ENCODE measurements at places on chromosomes 2 and 18.

DNA sequence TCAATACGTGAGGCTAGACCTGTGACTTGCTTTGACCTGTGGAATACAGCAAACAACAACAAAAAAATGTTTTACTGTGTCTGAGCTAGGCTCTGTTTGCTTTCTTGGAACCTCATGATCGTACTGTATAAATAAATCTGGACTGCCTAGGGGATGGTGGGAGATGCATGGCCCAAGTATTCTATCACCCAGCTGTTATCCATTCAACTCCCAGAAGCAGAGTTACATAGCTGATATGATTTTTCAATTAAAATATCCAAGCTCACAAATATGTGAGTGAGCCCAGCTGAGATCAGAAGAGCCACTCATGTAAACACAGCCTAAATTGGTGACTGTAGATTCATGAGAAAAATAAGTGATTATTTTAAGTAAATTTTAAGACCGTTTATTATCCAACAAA lies 154.1 kb upstream of the THUMPD2 start:
- no peak for DNase-seq

DNA sequence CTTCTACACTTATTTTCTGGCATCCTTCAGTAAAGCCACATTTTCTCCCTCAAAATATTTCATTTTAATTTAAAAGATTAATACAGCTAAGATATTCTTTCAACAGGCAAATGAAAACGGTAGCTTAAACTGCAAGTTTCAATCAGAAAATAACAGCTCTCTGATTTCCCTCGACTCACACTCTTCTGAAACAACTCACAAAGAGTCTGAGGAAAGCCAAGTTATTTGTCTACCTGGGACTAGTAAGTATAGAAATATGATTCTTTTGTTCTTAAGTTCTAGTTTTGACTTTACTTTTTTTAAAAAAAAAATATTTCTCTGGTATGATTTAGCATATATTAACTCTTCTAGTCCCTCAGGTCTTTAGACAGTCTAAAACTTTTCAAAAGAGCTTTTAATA lies 27.2 kb downstream of the CEP192 start:
- DNase-seq, result no peak

GRCh38 chr2:207660994-207661393 lies 35.8 kb upstream of the METTL21A start:
- no peak for DNase-seq

DNA sequence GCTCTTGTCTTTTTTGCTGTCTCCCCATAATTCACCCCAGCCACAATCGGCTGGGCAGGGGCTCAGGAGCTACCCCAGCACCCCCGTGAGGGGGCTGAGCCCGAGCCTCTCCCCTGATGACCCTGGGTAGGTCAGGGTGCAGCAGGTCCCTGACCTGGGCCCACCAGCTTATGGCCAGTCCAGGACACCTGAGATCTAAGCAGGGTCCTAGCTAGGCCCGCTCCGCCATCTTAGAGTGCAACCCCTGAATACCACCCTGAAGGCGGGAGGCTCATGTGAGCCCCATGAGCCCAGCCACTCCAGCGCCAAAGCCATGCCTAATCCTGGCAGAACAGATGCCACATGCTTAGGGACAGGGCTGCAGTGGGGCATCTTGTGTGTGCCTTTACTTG lies 16.2 kb downstream of the STK25 start:
- DNase-seq, result no peak

- DNase-seq, result no peak
Measured at GRCh38 chr18:45478889-45479288, 136.4 kb upstream of the SLC14A2 start.

DNA sequence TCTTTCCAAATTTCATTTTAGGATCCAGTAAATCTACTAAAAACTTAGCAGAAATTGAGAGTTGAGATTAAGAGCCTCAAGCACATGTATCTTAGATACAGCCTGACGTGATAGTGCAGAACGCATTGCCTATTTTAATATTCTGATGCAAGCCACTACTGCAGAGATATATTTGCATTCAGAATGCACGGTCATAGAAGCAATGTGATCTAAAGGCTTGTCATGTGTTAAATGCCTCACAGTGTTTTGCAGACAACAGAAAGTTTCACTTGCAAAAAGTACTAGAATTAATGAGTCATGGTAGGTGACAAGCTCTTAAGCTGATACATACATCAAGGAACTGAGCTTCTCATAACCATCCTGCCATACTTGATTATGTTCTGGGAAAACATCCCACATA lies 886.7 kb upstream of the CHAC2 start:
- DNase-seq, result no peak

GRCh38 chr2:191206613-191207471 lies 38.4 kb upstream of the MYO1B start:
- DNase-seq, result no peak

- no peak for DNase-seq
Measured at GRCh38 chr2:16218625-16219024, 278.3 kb downstream of the MYCN start.

DNA sequence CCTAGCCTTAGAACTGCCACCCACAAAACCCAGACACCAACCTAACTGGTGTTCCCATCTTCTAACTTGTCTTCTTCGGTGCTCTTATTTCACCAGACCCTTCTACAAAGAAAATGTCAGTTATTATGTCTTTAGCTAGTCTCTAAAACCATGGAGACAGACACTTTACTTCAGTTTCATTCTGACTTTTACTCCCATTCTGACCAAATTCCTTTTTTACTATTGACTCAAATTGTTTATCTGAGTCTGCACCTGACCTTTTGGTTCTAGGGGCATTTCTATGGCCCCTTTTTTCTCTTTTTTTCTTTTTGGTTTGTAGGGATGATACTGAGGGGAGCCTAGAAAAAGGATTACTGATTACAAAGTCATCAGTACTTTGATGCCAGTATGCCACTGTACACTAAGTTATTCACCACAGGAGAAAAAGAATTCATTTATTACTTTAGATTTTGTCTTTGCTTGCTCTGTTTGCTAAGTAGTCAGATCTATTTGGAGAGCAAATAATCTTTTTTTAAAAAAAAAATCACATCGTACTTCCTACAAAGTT lies 6.8 kb upstream of the SLC1A4 start:
- no peak for DNase-seq

All from HFF-Myc (cell line).